ENCODE measurements at places on chromosomes 4 and X. TPM values are rescaled to one million over a fixed set of nuclear protein-coding genes. Genes with fewer than 3 reads are reported as not detected.

- DNase-seq = no peak
Measured at GRCh38 chrX:69170319-69170718, 5.1 kb upstream of the PJA1 start.

SHOX gene
- 0.10 TPM for total RNA-seq

ETNPPL gene
- not detected for total RNA-seq

DNA sequence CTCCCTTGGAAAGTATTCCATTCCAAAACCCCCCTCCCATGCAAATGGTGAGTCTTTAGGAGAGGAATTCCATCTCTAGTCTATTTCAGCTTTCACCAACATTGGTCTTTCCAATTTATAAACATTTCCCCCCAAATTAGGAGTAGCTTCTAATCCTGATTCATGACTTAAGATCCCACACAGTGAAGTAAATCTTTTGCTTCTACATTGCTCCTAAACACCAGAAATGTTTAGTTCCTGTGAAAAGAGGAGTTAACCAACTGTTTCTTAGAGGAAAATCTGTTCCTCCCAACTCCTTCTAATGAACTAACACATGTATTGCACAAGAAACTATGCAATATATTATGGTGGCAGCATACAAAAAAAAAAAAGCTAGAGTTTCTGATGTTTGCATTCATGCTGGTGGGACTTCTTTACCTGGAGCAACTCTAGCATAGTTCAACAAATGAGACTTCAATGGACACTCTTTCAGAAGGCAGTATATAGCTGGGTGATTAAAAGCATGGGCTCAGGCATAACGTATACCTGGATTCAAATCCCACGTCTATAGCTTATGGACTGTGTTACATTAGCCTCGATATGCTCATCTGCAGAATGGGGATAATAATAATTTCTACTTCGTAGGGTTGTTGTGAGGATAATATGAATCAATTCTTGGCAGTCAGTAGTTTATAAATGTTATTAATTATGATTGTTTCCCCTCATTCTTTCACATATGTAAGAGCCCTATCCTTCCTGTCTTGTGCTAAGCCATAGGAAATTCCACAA, 131.6 kb upstream of the TMEM164 start:
- no peak for DNase-seq

LAMP2 gene
- total RNA-seq = 107 TPM

DNA sequence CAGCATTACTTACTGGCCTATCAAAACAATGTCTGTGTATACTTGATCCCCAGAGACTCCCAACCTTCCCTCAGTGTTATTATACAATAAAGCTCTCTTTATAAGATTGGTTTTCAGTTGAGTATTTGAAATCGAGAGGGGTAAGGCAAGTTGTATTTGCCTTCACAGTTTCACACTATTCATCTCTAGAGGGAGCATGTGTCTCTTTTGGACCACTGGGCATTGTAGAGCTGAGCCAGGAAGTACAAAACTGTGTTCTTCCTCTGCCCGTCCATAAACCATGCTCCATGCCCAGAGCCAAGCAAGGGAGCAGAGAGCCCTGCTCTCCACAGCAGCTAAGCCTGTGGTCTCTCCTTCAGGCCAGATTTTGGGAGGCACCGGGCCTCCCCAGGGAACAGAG, 61.5 kb upstream of the HHIP start:
- no peak for DNase-seq

DNA sequence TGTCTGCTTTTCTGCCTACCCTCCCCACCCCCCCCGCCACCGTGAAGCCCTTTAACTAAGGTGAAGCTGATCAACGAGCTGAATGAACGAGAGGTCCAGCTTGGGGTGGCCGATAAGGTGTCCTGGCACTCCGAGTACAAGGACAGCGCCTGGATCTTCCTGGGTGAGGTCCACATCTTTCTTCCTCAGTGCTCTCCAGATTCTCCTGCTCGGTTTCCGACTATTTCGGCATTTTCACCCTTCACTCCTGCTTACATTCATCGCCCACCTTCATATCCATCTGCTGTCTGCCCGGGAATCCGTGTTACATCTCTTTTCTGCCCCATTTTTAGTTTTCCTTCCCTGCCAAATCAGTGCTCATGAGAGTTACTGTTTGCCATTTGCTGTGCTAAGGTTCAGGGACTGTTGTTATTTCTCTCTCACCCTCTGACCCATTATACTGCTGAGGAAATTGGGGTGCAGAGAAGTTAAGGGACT, 459 bp downstream of the RBMX2 start:
- DNase-seq = no peak
